ENCODE measurements at places on chromosomes 2 and 18.

DNA sequence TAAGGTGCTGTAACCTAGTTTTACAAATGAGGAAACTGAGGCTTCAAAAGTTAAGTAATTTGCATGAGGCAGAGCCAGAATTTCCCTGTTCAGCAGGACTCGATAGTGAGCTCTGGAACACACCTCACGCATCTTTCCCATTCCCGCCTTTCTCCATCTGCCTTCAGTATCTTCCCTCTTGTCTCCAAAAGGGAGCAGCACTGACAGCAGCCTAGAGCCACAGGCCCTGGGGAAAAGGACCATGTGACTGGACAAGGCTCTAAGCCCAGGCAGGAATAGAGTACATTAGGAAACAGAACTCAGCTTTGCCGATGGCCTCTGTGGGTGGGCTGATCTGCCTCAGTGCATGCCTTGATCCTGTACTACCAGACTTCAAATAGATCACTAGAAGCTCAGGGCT, 21.5 kb downstream of the GPR155 start:
- peak; percentile 13 for DNase-seq

- DNase-seq, result no peak
Measured at GRCh38 chr2:142065156-142065555, 65.7 kb downstream of the LRP1B start.

- no peak for DNase-seq
Measured at GRCh38 chr2:101740555-101740964, 43.1 kb downstream of the MAP4K4 start.

- peak; percentile 33 for DNase-seq
Measured at GRCh38 chr2:236545814-236546480, 23.7 kb upstream of the ACKR3 start.

- no peak for DNase-seq
Measured at GRCh38 chr2:73746015-73746876, 9.1 kb upstream of the TPRKB start.

- DNase-seq, result no peak
Measured at GRCh38 chr2:8118940-8119781, 562.7 kb upstream of the ID2 start.

DNA sequence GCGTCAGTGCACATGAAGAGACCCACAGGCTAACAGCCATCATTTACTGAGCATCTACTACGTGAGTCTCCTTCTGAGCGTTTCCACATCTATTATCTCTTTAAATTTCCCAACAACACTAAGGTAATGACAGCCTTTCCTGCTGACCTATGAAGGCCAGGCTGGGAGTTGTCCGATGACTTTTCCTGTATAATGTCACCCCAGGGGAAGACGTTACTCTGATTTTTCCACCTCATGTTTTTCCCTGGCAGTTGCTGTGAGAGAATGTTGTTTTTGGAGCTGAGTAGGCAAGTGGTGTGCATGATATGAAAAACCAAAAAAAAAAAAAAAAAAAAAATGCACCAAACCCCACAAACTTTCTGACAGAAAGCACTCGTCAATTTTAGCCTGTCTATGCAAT, 207.6 kb downstream of the SLC8A1 start:
- no peak for DNase-seq

DNA sequence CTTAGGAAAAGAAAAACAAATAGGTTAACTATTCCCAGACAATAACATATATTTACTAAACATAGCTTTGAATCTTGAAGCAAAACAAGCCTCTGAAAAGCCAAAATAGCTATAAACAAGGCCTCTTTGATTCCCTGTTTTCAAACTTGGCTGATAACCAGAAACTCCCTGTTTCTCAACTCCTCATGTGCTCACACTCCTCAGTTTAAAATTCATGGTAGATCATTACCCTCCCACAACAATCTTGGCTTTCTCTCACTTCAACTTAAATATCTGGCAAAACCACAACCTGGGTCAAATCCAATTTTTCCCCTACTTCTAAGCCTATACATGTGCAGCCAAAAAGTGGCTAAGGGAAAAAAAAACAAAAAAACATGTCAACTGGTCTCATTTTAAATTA, 15.6 kb downstream of the SUCLG1 start:
- peak; percentile 86 for DNase-seq

DNA sequence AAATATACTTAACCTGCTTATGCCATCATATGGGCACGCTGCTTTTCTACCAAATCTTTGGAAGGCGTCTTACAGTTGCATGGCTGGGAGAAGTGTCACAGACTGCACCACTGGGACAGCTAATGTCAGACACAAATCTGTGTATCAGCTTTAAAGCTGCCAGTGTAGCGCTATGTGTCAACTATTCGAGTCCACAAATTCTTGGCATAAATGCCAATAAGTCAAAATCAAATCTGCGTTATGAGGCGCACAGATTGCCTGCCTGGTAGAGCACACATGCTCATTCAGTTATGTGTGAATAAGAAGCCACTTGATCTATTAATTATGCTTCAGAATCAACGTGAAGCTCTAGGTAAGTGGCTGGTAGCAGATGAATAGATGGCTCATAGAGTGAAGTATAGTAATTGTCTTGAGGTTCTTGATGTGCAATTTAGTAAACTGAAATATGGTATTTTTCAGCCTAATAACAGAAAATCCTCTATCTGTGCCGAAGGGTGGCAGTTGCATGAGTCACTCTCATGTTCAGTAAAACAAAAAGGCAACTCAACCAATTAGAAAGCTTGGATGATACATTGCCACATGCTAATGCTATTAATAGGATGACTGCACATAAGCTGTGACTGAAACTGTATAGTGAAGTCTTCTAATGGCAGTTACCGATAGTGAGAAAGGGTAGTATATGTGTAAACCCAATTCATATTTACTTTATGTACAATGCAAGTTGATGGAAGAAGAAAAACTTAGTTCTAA, 52.0 kb downstream of the DCC start:
- DNase-seq, result no peak

GRCh38 chr2:12762976-12763375, 46.2 kb downstream of the TRIB2 start:
- DNase-seq, result no peak

DNA sequence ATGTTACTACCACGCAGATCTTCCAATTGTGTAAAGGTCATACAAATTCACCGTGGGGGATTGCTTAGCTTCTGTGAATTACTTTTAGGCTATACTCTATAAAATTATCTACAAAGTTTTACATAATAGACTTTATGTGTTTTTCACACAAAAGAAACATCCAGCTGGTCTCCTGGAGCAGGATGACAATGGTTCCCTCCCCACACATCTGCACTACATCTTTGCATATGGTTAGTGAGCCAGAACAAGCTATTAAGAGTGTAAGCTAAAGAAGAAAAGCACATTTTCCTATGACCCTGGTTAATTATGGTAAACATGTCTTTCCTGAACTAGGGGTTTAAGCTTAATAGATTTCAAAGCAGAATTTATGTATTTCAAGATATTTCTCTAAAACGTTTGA, 295.1 kb downstream of the ASXL3 start:
- DNase-seq, result no peak

DNA sequence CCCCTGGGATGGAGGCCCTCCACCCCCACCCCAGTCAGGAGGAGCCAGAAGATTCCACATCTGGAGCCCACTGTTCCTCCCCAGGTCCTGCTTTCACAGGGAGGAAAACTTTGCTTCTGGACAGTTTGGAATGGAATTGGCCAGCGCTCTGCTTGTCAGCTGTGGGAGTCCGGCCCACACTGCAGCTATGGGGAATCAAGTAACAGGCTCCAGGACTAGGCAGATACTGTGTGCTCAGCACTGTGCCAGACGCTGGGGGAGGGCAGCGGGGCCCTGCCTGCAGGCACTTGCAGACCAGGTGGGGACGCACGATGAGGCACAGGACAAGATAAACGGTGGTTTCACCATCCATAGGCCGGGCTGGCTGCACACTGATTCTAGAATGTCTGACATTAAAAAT, 114.0 kb downstream of the STPG4 start:
- DNase-seq, result peak; percentile 42

DNA sequence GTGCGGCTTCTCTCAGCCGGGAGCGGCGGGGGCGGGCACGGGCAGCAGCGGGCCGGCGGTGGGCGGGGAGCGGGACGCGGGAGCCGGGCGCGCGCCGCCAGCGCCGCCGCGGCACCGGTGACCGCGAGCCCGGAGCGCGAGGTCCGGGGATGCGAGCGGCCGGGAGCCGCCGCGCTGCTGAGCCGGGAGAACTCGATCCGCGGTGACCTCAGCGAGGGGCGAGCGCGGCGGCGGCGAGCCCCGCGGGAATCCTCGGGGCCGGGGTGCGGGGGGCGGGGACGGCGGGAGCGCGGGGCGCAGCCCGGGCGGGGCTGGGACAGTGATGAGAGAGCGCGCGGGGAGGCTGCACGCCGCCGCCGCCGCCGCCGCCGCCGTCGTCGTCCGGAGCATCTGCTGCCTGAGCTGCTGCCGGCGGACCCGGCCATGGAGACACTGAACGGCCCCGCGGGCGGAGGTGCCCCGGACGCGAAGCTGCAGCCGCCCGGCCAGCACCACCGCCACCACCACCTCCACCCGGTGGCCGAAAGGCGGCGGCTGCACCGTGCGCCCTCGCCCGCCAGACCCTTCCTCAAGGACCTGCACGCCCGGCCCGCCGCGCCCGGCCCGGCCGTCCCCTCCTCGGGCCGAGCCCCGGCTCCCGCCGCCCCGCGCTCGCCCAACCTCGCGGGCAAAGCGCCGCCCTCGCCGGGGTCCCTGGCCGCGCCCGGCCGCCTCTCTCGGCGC, at the start of gene MTCL1:
TSS of gene MTCL1 (plus strand) at position 319 of the 723 bp plus-strand sequence. CDS start at position 424, 105 bp downstream.
- DNase-seq, result peak; percentile 65

DNA sequence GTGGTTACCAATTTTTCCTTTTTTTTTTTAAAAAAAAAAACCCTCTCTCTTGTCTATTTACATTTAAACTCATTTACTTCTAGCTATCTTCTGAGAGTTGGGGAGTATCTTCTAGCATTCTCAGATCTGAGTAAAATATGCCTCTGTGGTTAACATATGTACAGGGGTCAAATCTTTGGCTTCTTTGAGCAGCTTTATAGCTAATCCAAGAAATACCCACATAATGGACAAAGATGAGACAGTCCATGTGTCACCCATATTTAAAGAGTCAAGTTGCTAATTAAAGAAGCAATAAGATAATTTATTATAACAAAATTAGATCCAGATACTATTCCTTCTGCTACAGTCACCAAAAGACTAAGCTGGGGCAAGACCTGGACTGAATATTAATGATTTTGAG, 139.0 kb upstream of the HNRNPA3 start:
- no peak for DNase-seq

- no peak for DNase-seq
Measured at GRCh38 chr2:138112536-138112935, 148.3 kb downstream of the HNMT start.

- no peak for DNase-seq
Measured at GRCh38 chr18:8036551-8036950, 469.4 kb downstream of the PTPRM start.

- no peak for DNase-seq
Measured at GRCh38 chr2:177810906-177811305, 261.7 kb downstream of the PDE11A start.
